ENCODE measurements at places on chromosomes 2 and 18.

GRCh38 chr2:177595126-177595845 lies 202.7 kb downstream of the AGPS start:
- no peak for DNase-seq

DNA sequence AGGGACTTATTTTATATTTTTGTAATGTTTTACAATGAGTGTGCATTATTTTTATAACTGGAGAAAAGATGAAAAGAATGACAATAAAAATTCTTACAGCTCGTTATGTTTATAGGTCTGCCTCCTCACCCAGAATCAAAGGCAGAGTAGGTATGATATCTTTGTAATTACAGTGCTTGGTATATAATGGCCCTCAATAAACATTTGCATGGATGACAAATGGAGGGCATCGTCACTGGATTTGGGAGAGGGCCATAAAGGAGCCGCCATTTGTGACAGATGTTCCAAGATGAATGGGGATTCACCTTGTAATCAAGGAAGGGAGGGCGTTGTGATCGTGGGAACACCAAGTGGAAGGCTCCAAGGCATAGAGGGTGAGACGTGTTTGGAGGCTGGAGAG lies 22.6 kb upstream of the GIGYF2 start:
- DNase-seq, result no peak

GRCh38 chr18:35671966-35672603 lies 90.5 kb downstream of the GALNT1 start:
- peak; percentile 14 for DNase-seq

DNA sequence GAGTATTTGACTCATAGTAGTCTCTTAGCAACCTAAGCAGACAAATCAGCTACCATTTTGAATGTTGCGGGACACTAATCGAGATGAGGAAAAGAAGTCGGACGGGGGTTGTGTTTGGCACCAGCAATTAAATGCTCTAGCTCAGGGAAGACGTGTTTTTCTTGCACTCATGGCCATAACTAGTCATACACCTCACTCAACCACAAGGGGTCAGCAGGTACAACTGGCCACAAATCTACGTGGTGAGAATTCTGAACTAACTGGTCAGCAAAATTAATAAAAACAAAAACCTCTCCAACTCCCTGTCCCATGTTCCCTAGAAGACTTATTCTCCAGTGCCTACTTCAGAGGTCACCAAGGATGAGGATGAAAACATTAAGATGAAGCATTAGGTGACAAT lies 1467.8 kb downstream of the DPP10 start:
- DNase-seq, result no peak

DNA sequence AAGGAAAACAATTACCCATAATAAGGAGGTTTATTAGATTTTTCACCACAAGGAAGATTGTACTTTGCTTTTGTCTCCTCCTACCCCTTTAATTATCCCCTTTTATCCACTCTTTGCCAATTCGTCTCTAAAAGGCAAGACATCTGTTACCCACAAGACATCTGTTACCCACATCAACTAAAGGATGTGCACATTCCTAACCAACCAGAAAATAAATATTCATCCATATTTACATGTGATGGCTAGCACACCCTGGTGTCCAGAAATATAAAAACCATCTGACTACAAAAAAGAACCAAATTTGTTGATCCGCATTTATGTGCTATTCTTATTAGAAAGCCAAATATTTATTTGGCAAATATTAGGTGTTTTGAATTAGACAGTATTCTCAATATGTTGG lies 35.7 kb downstream of the ACVR1C start:
- peak; percentile 20 for DNase-seq

GRCh38 chr2:69017835-69018234 lies 4.9 kb downstream of the ANTXR1 start:
- no peak for DNase-seq

DNA sequence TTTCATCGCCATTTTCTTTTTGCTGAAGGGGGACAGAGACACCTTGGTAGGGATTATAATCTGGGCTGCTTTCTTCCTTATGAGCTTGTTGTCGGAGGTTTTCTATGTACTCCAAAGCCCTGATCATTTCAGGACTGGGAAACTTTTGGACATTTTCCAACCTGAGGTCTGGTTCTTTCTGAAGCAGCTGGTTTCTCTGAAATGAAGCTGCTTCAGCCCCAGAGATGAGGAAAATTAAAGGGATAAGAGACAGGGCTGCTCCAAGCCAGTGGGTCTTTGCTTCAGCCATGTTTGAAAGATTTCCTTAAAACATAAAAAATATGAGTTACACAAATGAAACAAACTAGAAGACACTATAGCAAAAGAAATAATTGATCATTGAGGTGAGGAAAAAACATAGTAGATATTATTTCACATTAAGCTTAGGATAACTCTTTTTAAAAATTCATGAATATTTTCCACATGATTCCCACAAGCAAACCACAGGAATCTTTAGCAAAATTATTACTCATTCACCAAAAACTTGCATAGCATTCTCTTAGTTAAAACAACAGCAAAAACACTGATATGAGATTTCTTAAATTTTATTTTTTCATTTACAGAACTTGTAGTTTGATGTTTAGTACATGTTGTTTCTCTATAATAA lies 3.0 kb downstream of the SCG2 start:
- peak; percentile 14 for DNase-seq

DNA sequence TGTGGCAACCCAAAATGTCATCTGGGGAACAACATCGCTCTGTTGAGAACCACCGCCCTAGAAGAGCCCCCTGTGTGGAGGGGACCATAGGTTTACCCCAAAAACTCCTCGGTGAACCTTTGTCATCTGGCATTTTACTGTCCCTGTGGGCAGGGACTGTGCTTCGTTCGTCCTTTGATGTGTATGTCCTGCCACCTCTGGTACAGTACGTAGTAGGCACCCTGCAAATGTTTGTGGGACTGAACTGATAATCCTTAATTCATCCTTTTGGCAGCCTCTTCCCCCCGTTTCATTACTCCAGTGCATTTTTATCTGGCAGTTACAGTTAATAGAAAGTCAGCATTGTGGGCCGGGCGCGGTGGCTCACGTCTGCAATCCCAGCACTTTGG lies 728 bp downstream of the NAPG start:
- no peak for DNase-seq

GRCh38 chr2:234025466-234025865 lies 25.0 kb upstream of the SPP2 start:
- DNase-seq, result no peak

DNA sequence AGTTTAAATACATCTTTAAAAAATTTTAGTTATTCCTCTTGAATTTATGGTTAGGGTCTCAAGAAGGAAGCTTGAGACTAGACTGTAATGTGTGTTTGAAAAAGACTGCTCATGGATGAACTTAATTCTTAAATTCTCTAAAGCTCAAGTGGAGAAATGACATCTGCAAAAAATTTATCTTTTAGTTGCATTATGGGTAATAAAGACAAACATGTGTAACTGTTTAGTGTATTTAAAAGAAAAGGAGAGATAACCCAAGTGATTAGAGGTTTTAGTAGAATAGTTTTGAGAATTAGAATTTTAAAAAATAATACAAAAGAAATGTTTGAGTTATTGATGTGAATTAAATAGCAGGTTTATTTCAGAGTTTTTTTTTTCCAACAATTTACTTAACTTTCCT lies 36.7 kb downstream of the GALNT1 start:
- no peak for DNase-seq

GRCh38 chr2:59560769-59561168 lies 992.7 kb downstream of the BCL11A start:
- no peak for DNase-seq

GRCh38 chr2:42961385-42961811 lies 169.0 kb upstream of the HAAO start:
- no peak for DNase-seq

DNA sequence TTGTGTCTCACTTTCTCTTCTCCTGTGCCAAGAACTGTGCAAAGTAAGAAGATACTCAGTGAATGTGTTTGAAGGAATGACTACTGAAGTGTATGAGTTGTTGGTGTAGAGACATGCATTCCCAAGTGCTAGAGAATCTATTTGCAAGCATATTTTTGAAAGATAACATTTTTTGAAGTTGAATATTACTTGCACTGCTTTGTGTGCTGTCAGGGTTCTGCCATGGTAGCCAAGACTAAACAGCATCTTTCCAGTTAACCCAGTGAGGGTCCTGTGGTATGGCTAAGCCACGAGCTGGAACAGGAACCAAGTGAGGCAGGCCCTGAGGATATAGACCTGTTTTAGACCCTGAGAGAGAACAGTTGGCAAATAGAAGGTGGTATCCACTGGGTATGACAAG lies 35.2 kb upstream of the EFEMP1 start:
- no peak for DNase-seq

- no peak for DNase-seq
Observed at GRCh38 chr18:6616981-6617380, 112.5 kb upstream of the ARHGAP28 start.

DNA sequence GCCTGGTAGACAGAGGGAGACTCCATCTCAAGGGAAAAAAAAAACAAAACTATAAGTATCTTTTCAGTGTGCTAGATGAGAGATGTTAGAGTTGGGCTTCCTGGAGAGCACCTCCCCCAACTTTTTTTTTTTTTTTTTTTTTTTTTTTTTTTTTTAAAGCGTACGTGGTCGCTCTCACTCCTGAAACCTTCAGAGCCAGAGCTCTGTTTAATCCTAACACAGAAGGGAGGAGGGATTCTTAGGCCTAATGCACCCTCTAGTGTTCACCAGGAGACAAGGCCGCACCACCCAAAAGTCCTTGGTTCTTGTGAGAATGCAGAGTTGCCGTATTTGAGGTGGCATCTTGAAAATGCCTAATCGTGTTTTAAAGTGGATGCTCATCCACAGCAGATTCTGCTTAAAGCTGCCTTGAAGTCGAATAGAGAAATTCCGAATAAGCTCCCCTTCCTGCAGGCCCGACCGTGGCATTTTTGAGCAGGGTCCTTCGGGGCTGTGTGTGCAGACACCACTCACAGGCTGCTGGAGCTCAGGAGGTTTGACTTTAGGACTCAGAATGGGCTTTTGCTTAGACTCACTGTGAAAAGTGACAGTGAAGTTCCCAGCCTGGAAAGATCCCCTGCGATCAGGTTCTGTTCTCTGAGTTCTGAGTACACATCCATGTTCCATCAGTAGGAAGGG lies 252.6 kb downstream of the AGAP1 start:
- peak; percentile 73 for DNase-seq

DNA sequence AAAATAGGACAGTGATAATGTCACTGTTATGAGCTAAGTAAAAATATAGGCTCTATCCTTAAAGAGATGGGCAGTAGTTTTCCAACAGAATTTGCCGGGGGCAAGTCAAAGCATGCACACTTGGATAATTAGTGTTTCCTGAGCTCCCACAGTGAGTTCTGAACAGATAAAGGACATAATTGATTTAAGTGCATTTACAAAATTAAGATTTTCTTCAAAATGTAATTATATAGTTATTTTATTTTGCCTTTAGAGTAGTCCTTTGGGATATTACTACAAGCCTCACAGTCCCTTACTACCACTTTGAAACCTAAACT lies 107.6 kb downstream of the RAPGEF4 start:
- no peak for DNase-seq

DNA sequence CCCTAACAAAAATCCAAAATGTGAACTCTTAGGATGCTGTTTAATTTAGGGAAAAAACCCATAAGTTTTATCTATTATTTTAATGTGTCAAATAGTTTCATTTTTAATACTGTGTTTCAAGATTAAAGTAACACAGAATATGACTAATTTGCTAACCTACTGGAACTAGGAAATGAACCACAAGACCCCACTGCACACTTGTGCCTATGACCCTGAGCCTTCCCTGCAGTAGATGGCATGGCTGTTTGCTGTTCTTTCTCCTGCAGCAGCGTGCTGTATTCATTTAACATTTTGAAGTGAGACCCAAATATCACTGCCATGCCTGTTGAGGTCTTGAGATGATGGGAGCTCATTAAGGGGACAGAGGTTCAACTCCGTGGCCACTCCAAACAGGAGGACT lies 565.2 kb upstream of the NRP2 start:
- DNase-seq, result no peak

- DNase-seq, result no peak
Observed at GRCh38 chr2:240070907-240071306, 17.6 kb upstream of the OR6B3 start.

DNA sequence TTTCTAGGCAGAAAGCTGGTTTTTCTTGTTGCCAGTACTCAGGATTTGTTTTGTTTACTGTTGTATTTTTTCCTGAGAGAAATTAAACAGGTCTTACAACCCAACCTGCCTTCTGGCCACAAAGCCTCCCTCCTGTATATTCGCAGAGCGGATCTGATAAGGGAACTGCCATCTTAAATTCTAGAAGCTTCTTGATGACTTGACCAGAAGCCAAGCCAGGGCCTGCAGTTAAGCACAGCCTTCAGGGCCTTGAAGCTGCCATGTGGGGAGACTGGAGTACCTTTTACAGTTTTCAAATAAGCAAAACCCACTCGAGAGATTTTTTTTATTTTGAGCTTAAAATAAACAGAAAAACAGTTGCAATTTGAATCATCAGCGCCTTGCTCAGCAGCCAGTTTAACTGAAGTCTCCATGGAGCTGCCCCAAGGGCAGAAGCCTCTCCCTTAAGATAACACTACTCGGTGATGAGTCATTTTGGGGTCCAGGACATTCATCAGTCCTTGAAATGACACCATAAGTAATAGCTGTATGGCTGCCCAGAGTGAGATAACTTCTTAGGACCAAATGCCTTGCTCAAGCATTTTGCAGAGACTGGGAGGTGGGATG lies 51.5 kb upstream of the PHLPP1 start:
- DNase-seq, result peak; percentile 36

GRCh38 chr2:23939987-23940717 lies at the start of gene UBXN2A:
Gene UBXN2A (plus strand): TSS chr2:23940463. CDS start chr2:23958315, 17,852 bp downstream.
- peak; percentile 63 for DNase-seq

GRCh38 chr2:169362894-169363559 lies 693 bp upstream of the LRP2 start:
- peak; percentile 3 for DNase-seq

- DNase-seq, result no peak
Observed at GRCh38 chr2:27019931-27020855, 12.6 kb upstream of the TMEM214 start.

GRCh38 chr2:147636238-147636882 lies 208.5 kb upstream of the ACVR2A start:
- DNase-seq, result peak; percentile 53

- DNase-seq, result peak; percentile 85
Observed at GRCh38 chr2:65456064-65456463, 23.7 kb upstream of the SPRED2 start.

DNA sequence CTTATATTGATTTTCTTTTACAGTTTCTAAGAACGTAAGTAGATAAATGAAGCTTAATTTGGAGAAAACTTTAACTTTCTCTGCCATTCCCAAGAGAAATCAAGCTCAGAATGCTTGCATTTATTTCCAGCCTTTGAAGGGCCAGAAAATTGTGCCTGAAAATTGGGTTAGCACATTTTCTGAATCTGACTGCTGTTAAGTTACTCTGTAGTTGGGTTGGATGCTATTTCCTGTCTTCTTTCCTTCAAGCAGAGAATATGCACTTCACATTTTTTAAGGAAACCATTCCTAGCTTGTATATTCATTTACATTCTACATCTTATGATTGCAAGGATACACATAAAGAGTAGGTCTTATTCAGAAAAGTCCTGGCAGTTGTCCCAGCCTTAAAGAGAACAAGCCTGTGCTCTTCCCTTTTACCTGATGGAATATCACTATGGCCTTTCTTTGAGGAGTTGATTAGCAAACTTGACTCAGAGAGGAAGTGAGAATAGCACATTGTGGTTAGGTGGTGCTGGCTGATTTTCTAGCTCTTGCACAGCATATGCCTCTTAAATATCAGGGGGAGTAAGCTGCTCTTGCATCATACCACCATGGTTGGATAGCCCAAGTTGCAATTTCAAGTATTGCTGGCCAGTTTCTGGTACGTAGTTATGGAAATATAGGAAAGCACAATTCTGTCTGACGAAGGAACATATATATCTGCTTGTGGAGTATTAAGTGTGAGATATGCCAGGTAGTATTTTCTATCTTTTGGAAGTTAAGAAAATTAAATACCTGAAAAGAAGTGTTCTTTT lies 133.7 kb downstream of the COMMD1 start:
- peak; percentile 96 for DNase-seq

- peak; percentile 10 for DNase-seq
Observed at GRCh38 chr2:241507430-241508239, 749 bp downstream of the STK25 start.
